Kidney epithelial cell (primary cell): ENCODE measurements at places on chromosomes 3 and 15. TPM values are rescaled to one million over a fixed set of nuclear protein-coding genes. Genes with fewer than 3 reads are reported as not detected.

DNA sequence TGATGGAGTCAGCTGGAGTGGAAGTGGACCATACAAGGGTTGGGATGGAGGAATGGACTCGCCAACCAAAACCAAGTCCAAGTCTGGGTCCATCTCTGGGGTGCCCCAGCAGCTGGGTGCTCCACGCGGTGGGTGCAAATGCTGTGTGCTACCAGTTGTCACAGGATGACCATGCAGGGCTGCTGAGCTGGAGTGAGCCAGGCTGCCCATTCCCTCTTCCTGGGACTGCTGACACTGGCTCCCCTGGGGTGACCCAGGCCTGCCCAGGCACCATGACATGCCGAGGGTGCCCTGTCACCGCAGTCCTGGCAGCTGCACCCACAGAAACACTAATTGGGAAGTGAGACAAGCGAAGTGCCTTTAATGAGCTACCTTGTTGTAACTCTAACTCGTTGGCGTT, 140.2 kb downstream of the TPRA1 start:
- no peak for DNase-seq

Gene CLDN18
- not detected in 2 replicates for total RNA-seq

GRCh38 chr15:97914711-97915110, 45.8 kb upstream of the ARRDC4 start:
- DNase-seq = no peak

DNA sequence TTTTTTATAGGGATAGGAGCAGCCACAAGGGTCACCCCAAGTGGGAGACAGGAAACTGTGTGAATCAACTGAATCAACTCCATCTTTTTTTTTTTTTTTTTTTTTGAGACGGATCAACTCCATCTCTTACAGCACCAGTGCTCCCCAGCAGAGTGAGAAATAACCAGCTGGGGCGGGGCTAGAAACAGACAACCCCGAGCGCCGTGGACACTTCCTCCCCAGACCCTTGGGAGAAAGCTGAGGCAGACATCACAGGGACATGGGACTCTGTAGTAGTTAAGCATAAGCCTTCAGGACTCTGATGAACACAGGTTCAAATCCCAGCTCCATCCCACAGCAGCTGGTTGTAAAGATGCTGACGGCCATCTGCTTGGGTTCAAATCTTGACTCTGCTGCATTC, 75.4 kb downstream of the PRICKLE2 start:
- no peak for DNase-seq

GRCh38 chr15:27017168-27017809, 46.3 kb downstream of the GABRG3 start:
- DNase-seq = peak; percentile 26

DNA sequence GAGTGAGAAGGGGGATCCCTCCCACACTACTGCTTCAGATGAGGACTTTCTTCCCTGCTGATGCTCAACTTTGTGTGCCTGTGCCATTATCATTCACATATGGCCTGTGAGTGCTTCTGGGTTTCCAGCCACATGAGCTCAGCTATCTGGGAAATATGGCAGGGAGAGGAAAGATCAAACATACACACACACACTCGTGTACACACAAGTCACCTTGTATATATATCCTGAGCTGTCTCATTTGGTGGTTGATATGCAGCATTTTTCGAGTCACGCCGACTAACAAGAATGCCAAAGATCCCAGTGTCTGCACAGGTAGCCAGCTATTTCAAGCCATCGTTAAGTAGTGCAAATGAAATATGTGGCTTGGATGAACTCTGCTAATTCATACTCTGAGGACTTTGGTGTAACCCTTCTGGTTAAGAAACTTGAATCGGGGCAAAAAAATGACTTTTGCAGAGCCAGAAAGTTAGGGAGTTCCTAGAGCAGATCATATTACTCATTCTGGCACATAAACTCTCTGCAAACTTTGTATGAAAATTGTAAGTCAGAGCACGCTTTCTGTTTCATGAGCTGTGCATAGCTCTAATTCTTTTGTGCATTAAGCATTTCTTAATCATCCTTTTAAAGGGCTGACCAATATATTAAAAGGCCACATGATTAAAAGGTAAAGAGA, 24.9 kb upstream of the WNT5A start:
- no peak for DNase-seq
